NCI-H1417 treated with DMSO at 0.1 percent for 48 hours (cell line): ENCODE measurements at places on chromosomes 5 and 9.

DNA sequence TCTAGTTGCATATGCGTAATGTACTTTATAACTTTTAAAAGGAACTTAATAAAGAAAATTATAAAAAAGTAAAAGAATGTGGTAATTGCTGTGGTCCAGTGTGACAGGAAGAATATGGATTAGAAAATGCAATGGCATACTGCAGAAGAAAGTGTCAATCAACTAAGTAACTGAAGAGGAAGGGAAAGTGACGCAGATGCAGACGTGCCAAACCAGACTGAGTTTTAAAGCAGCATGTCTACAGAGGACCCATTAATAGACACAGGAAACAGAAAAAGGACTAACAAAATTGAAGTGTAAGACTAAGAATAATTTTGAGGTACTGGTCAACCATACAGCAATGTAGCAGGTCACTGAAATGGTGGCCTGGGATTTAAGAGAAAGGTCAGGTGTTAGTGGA, 73.3 kb downstream of the DPYSL3 start:
- no peak for DNase-seq

GRCh38 chr5:61286446-61287132, 45.5 kb upstream of the ZSWIM6 start:
- no peak for DNase-seq

DNA sequence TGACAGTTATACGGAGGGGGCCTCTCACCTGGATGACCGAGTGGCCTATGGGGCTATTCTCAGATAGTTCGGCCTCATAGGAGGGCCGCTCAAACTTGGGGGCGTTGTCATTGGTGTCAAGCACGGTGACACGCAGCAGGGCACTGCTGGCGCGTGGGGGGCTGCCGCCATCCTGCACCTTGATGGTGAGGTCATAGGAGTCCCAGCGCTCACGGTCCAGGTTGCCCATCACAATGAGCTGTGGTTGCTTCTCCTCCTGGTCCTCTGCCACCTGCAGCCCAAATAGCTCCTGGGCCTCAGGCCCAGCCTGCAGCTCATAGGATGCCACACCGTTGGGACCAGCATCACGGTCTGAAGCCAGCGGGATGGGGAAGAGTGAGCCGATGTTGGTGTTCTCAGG, 9.7 kb downstream of the PCDH1 start:
- no peak for DNase-seq

GRCh38 chr5:111236995-111237394, 12.8 kb downstream of the CAMK4 start:
- DNase-seq, result no peak

- no peak for DNase-seq
Observed at GRCh38 chr5:21142791-21143190, 1154.8 kb upstream of the CDH18 start.

- DNase-seq, result no peak
Observed at GRCh38 chr9:5799314-5799713, 33.6 kb downstream of the ERMP1 start.

DNA sequence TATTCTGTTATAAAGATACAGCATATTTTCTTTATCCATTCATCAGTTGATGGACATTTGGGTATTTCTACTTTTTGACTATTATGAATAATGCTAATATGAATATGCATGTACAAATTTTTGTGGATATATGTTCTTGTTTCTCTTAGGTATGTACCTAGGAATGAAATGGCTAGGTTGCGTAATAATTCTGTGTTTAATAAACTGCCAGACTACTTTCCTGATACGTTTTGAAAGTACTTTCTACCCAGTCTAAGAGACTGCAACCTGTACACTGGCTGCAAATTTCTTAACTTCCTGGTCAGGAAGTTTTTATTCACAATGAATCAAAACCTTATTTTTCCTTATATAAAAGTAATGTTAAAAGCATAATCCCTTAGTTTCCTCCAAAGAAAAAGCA, 93.9 kb upstream of the STARD4 start:
- DNase-seq, result no peak

DNA sequence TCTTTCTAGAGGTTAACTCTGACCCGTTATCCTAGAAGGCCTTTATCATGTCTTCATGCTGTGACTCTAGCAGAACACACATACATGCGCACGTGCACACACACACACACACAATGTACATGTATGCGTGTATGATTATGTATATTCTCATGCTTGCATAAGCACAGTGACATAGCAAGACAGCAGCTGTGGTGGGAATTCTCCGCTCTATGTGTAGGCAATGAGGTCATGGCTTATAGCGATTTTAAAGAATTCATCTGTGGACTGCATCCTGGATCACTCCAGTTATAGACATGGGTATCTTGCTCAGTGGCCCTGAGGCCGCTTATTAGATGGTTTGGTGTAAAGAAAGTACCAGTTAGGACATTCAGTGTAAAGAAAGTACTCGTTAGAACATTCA, 106.2 kb downstream of the FBXL7 start:
- no peak for DNase-seq
